ENCODE measurements at places on chromosomes 12 and 14.

GRCh38 chr12:124684971-124685688 is 117.7 kb upstream of the NCOR2 start:
- DNase-seq = no peak

DNA sequence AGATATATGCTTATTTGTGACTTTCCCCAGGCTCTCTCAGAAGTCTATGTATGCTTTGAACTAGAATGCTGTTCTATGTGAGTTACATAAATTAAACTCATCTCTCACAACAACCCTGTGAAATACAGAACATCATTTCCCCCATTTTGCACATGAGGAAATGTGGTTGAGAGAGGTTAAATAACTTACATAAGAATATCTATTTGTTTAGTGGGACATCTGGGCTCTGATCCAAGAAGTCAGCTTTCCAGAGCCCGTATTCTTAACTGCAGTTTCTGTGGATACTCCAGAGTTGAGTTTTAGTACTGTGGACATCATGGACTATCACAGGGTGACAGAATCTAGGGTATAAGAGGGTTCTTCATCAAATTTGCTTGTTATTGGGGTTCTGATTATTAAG is 242.5 kb upstream of the ARHGAP5 start:
- DNase-seq = no peak

GRCh38 chr14:72443991-72444441 is 449.9 kb downstream of the DPF3 start:
- DNase-seq = no peak

DNA sequence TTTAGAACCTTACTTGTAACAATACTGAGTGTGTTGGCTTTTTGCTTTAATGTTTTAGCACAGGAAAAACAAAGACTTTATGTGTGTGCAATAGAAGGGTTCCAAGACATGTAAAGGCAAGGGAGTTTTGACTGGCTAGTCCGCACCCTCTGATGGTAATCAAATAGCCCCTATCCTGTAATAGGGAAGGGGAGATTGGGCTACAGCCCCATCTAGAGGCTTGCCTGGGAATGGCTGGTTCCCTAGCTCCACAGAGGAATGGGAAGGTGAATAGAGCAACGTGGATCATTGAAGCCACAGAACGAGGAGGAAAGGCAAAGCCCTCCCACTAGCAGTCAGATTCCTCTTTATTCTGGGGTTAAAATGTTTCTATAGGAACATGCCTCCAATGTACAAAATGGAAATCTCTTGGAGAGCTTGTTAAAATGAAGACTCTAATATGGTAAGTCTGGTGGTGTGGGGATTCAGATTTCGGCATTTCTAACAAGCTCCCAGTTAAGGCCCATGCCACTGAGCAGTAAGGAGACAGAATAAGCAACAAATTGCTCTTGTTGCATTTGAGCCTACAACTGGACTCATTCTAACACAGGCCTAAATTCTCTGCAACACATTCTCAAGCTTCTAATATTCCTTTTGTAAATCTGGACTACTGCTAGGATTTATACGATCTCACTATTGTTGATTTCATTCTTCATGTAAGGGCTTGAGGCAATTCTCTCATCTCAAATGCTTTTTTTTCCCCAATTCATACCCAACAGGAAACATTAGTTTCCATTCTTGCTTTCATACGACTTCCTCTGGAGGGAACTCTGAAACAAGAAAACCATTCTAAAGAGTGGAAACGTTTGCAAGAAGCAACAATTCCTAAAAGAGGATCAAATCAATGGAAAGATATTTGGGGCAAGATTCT is 57.1 kb downstream of the NIN start:
- DNase-seq = peak; percentile 8

GRCh38 chr14:35879654-35880249 is 53.6 kb downstream of the BRMS1L start:
- no peak for DNase-seq

GRCh38 chr14:69924201-69924600 is 45.0 kb downstream of the SMOC1 start:
- DNase-seq = no peak

DNA sequence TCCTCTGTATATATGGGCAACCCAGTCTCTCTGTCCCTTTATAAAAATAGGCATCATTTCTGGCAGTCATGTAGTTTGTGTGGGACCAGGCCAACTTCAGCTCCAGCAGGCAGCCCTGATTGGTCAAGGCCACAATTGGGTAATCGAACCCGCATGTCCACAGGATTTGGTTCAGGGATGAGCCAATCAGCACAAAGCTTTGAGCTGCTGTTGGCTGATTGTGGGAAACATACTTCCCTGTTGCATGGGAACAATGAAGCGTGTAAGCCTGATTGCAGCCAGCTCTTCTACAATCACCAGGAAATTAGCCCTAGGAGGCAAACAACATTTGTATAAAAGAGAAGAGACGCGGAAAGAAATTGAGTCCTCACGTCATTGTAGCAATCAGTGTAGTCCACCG is 328.6 kb downstream of the PCNX1 start:
- peak; percentile 77 for DNase-seq

DNA sequence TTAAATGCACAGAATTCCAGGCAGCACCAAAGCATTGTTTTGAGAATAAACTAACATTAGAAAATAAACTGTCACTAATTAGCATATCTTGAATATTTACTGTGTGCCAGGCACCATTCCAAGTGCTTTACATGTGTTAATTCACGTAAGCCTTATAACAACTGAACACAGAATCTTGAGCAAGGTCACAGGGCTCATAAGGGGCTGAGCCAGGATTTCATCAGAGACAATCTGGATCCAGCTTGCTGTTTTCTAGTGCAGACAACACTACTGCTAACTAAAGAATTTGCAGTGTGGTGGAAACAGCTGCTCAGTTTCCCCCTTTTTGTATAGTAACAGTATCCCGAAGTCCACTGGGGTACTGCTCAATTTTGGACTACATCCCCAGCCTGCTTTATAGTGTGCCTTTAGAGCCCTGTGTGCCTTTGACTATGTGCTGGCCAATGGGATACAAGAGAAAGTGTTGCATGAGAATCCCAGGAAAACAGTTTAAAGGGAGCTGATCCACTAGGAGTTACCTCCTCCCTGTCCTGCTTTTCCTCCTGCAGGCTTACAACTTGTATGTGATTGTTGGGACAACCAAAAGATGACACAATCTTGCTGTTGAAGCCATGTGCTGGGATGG is 36.0 kb upstream of the RMST start:
- DNase-seq = no peak

DNA sequence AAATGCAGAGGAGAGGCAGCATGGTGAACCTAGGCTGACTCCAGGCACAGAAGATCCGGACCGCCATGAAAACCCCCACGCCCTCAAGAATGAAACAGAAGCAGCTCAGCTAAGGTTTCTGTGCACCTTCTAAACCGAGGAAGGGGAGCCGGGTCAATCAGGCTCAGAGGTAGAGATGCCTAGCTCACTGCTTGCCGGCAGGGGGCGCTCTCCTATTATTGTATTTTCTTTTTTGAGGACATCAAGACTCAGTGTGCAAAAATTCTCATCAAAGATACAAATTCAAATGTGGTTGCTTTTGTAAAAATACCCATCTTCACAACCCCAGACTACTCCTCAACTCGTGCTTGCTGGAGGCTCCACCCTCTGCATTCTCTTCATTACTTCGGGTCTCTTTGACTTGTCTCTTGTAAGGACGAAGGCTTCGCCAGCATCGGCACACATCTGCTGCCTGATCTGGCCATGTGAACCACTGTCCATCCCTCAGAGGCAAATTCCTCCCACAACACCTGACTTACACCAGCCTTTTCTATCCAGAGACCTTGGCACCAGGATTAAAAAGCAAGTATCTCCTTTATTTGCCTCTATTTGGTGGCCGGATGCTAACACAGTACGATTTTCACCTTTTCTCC is 33.4 kb upstream of the RNASE3 start:
- DNase-seq = peak; percentile 81
